Natural killer cell treated with Interleukin-12 subunit alpha and Interleukin-12 subunit beta and Interleukin-15 and Interleukin-18, amount 100 ng/mL, for 72 hours (primary cell): ENCODE measurements at places on chromosomes 2 and 18. TPM values are rescaled to one million over a fixed set of nuclear protein-coding genes. Genes with fewer than 3 reads are reported as not detected.

- no peak for DNase-seq
Observed at GRCh38 chr2:204799791-204800190, 254.5 kb downstream of the PARD3B start.

DNA sequence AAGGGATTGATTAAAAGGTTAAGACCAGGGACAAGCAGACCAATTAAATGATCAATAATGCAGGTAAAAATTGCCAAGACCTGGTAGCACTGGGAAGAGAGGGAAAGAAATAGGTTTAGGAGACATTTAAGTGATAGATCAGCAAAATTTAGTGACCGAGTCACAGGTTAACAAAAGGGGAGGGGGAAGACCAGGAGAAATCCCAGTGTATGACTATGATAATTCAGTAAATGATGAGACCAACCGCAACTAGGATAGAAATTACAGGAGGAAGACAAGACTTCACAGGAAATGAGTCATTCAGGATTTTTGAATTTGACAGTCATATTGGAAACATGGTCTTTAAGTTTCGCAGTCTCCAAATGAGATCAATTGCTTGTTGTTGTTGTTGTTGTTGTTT is 62.9 kb downstream of the COBLL1 start:
- DNase-seq: no peak

- DNase-seq: no peak
Observed at GRCh38 chr2:236918545-236918944, 167.1 kb upstream of the COPS8 start.

DNA sequence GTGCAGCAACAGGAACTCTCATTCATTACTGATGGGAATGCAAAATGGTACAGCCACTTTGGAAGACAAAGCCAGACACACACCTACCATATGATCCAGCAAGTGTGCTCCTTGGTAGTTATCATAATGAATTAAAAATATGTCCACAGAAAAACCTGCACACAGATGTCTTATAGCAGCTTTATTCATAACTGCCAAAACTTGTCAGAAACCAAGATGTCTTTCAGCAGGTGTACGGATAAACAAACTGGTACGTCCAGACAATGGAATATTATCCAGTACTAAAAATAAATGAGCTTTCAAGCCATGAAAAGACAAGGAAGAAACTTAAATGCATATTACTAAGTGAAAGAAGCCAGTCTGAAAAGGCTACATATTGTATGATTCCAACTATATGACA is 50.4 kb downstream of the CHMP3 start:
- no peak for DNase-seq

DNA sequence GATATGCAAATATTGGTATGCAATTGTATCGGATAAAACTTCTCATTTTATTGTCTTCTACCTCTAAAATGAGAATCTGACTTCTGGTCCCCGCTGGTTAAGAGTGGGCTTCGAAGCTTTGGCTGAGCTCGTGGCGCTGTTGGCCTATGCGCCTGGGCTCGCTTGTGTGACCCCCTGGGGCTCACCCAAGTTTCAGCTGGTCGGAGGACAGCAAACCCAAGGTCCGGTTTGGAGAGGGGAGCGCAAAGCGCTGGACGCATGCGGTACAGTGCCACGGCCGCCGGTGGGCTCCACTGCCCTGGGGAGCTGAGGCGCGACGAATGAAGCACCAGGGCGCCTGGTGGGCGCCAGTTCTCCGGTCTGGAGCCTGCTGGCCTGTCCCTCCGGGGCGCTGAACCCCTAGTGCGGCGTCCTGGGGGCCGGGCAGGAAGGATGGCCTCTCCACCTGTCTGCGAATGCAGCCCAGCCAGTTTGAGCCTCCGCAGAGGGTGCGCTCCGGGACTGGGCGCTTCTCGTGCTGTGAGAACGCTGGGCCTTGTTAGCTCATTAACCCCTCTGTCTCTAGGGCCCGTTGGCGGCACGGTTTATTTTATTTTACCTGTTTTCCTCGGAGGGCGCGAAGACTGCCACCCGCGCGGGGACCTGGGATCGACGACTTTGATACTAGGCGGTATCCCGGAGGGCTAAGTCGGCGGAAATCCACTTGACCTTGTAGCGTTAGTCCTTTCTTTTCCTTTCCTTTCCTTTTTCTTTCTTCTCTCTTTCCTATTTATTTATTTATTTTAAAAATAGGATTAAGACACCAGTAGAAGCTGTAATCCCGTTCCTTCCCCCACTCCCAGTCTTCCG is 10.4 kb downstream of the MEIS1 start:
- no peak for DNase-seq

DNA sequence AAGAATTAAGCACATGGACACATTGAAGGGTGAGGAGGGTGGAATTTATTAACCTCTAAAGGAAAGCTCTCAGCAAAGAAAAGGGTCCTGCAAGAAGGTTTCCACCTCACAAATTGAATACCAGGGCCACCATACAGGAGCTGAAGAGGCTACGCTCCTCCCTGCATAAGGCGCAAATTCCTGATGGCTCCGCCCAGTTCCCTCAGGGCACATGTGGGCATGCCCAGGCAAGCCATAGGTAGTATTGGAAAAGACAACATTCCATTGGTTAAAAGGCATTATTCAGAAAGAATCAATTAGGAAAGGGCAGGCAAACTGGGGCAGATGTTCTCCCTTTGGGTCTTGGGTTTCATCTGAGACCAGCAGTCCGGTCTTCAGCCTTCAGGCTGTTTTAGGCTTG is 161.2 kb downstream of the PTPRM start:
- DNase-seq: no peak

PKP4 gene
- total RNA-seq: 54.4 TPM

RAD51AP2 gene
- total RNA-seq: not detected

LRATD1 gene
- not detected for total RNA-seq

CD8B2 gene
- total RNA-seq: 0.61 TPM

EVX2 gene
- not detected for total RNA-seq

PPP1R1C gene
- total RNA-seq: not detected

SEH1L gene
- total RNA-seq: 67.2 TPM

HOXD1 gene
- total RNA-seq: not detected

ALPI gene
- not detected for total RNA-seq
